ENCODE measurements at places on chromosomes 7 and 10.

GRCh38 chr10:21260066-21260465 lies 265.4 kb downstream of the SKIDA1 start:
- no peak for DNase-seq

- DNase-seq: no peak
Observed at GRCh38 chr7:92837000-92837749, 802 bp upstream of the CDK6 start.

DNA sequence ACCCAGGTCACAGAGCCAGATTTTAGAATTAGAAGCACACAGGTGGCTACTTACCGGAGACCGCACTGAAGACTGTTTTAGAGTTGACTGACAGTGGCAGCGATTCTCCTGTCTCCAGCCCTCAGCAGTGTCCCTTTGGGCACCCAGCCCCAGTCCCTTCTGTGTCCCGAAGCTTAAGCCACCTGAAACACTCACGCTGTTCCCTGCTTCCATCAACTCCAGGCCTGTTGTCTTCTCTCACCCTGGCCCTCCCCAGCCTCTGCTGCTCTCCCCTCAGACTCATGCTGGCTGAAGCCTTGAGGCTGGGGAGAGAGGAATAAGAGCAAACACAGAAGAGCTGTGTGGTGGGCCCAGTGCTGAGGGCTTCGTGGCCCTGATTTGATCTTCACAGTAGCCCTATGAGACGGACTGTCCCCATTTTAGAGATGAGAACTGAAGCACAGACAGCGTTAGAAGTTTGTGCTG lies 10.6 kb downstream of the SAP25 start:
- DNase-seq: no peak

DNA sequence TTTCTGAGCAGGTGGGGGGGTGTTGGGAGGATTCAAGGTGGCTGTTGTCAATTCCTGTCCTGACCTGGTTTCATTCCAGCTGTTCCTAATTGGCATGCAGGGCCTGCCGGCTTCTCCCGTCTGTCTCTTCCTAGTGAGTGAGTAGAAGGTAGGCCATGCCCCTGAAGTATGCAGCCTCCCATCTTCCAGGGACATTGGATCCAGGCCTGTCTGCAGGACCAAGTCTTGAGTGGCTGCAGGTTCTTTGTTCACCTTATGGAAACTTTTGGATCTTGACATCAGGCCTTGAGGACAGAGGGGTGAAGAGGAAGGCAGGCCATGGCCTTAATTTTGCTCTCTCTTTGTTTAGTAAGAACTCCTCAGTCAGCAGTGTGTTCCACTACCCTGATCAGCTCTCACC lies 131.8 kb downstream of the SH2D4B start:
- no peak for DNase-seq

Measured in stimulated activated CD8-positive, alpha-beta memory T cell treated with anti-CD3 and anti-CD28 coated beads, Interleukin-7, amount 100 ng/mL, for 48 hours (primary cell).